ENCODE measurements at places on chromosomes 7 and 10. TPM values are rescaled to one million over a fixed set of nuclear protein-coding genes. Genes with fewer than 3 reads are reported as not detected.

The AKR1C8 gene
- not detected for total RNA-seq

The NAT16 gene
- not detected for total RNA-seq

The UNCX gene
- not detected for total RNA-seq

The SHTN1 gene
- total RNA-seq: 0.87 TPM

The PRPS1L1 gene
- not detected for total RNA-seq

DNA sequence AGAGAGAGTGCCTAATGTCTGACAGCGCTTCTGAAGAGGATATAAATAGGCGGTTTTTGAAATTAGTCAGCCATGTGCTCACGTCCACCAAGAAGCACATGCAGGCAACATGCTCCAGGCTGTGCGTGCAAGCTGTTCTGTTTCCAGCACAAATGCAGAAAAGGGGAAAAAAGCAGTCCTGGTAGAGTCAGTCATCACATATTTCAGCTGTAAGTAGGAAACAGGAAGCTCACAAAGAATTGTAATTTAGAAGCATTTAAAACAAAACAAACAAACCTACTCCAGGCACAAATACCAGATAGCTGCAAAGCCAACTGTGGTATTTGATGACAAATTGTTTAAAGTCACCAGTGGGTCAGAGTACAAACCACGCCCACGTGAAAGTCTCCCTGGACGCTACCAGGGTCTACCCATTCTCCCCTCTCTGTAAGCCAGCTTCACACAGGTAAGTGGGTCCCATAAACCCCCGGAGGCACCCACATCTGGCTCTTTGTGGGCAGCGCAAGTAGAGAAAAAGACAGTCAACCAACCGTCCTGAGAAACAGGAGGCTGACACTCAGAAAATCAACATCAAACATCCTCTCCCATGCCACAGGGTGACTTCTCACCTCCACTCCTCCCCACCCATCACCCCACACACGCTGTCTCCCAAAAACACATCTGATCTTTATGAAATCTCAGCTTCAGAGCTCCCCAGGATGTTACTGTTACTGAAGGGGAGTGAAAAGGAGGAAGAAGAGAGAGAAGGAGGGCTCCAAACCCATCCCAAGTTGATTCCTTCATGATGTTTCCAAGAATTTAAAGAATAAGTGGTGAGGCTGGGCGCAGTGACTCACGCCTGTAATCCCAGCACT, 186.4 kb downstream of the FAM107B start:
- peak; percentile 97 for DNase-seq

GRCh38 chr7:83646027-83646426, 2.9 kb downstream of the SEMA3E start:
- DNase-seq: no peak

GRCh38 chr7:74625446-74625845, 32.1 kb upstream of the GTF2I start:
- peak; percentile 52 for DNase-seq

DNA sequence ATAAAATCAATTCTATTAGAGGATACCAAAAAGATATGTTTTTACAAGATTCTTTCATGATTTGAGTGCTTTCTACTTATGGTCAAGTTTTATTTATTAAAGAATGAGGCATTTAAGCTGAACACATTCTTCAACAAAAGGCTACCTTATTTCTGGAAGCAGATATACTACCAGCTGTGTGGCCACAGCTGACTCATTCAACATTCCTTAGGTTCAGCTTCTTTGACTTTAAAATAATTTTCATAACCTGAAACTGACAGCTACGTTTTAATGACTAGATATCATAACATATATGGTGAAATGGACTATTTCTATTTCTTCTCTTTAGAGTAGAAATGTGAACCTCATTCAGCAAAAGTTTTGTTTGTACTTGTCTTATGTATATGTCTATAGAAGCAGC, 414.2 kb upstream of the SEMA3C start:
- DNase-seq: peak; percentile 67

DNA sequence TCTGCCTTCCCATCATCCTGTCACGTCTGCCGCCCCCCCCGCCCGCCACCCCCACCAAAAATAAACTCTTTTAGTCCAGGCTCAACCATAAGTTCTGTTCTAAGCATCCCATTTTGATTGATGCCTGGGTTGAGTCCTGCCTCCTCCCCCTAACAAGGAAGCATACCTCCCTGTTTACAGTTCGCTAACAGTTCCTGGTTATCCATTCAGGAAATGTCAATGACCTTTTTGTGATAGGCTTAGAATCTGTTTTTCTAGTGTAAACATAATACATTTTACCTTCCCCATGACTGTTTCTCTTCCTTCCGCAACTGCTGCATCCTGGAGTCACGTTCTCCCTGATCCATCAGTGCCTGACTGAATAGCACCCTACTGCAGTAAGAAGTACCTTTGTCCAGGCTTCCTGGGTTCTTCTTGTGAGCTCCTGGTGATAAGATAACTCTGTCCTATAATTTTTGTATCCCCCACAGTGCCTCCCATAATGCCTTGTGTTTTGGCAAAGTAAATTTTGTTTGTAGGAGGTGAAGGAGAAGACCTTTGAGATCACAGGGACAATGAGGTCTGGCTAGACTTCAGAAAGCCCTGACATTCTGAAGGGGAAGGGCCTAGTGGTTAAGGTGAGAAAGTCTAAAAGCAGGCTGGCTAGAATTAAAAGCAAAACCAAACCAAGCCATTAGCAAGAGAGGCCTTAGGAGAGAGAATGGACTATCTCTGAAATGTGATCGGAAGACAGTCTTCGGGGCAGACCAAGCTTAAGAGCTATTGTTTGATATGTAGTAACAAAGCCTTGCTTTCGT, 7.3 kb downstream of the AGFG2 start:
- peak; percentile 95 for DNase-seq

DNA sequence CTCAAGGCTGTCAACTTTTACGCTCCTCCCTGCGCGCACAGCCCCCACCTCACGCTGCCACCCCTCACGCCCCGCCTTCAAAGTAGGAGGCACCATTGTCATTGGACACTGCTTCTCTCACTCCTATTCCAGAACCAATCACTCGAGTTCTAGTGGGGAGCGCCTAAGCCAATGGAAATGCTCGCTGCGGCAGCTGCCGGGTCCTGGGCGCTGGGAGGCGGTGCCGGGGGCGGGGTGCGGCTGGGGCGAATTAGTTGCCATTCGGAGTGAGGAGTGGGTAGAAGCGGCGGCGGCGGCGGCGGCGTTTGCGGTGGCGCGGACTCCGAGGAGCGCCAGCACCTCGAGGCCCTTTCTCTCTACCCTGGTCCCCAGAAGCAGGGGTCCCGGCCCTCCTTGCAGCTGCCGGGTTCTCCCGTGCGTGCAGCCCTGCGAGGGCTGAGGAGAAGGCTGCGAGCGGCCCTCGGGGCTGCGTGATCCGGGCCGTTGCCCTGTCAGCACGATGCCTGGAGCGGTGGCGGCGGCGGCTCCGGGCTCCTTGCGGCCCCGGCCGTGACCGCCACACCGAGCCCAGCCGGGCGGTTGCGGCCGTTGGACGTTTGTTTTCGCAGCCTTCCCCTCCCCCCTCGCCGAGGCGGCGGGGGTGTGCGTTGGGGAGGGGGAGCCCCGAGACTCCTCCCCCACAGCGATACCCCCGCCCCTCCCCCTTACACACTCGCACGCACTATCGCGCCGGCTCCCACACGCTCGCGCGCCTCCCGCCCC, at the start of gene GLCCI1:
Gene GLCCI1 (plus strand): TSS at position 253 of the 762 bp plus-strand sequence. CDS start 555 bp downstream, outside the sequence.
- DNase-seq: peak; percentile 96

DNA sequence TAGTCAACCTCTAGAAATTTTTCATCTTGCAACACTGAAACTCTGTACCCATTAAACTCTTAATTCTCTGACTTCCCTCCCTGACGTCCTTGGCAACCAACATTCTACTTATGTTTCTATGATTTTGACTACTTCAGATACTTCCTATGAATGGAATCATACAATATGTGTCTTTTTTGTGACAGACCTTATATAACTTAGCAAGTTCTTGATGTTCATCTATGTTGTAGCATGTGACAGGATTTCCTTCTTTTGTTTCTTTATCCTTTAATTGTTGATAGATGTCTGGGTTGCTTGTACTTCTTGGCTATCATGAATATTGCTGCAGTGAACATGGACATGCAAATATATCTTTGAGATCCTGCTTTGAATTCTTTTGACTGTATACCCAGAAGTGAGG, 240.8 kb downstream of the ADK start:
- DNase-seq: peak; percentile 60

DNA sequence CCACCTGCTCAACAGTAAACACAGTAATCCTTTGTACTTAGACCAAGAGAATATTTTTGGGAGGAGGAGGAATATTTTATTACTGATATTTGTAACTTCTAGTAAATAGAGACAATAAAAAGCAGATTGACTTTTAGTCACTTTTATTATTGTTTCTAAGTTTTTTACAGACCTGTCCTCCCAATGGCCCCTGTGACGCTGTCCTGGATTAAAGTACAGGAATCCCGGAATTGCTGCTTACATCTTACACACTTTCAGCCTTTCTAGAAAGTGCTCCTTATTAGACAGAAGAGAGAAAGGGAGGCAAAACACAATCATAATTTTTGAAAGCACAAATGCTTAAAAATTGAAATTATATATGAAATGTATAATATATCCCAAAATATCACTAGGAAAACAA, 86.4 kb upstream of the PRKG1 start:
- DNase-seq: no peak

GRCh38 chr7:51606601-51607154, 290.1 kb upstream of the COBL start:
- no peak for DNase-seq

GRCh38 chr7:42913591-42913990, 1.7 kb upstream of the C7orf25 start:
- DNase-seq: no peak

DNA sequence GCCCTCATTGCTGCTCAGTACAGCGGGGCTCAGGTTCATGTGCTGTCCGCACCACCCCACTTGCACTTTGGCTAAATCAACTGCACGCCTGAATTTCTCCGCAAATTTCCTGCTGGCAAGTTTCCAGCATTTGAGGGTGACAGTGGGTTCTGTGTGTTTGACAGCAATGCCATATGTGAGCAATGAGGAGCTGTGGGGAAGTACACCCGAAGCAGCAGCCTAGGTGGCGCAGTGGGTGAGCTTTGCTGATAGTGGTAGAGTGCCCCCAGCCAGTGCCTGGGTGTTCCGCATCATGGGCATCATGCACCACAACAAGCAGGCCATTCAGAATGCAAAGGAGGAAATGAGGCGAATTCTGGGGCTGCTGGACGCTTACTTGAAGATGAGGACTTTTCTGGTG, 103.9 kb upstream of the POT1 start:
- no peak for DNase-seq

DNA sequence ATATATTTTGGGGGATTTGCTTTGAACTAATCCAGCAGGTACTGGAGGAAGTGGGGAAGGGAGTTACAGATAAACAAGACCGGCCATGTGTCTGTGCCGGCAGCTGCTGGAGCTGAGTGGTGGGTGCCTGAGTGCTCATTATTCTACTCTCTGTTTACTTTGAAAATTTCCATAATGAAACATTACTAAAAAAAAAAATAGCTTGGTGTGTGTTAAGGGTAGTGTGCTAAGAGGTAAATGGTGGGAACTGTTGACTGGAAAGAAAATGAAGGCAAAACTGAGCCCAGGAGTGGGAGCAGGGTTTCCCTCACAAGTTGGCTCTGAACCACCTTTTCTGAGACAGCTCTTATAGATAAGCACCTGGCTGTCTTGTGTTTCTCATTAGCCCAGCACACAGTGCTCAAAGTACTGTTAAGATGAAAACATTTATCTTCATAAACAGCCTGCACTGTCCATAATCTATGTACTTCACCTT, 50.6 kb downstream of the PARD3 start:
- DNase-seq: no peak

DNA sequence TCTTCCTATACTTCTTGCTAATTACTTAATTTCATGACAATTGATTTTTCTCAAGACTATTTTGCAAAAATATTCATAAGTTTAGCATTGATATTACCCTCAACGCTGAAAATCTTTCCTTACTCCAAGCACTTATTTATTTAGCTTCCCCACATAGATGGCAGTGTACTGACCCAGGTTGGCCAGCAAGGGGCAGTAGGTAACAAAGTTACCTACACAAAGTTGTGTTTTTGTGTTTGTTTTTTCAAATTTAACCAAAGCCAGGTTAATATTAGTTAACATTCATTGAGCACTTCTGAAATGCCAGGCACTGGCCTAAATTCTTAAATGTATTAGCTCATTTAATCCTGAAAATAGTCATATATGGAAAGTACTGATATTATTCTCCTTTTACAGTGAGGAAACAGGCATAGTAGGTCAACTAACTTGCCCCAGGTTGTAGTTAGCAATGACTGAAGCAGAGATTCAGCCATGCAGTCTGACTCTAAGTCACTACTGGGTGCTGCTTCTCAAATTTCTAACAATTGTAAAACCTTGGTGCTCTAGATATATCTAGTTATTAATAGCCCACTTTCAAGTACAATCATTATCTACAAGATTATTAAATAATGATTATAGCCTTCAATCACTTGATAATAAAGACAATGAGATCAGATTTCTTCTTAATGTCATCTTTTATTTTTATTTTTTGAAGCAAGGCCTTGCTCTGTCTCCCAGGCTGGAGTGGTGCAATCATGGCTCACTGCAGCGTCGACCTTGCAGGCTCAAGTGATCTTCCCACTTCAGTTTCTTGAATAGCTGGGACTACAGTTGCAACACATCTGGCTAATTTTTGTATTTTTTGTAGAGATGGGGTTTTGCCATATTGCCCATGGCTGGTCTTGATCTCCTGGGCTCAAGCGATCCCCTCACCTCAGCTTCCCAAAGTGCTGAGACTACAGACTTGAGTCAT, 5.8 kb upstream of the GGCT start:
- peak; percentile 69 for DNase-seq

- DNase-seq: no peak
These were observed 24.8 kb upstream of the SFMBT2 start for GRCh38 chr10:7435674-7436073.

- peak; percentile 32 for DNase-seq
These were observed 1.1 kb downstream of the BAZ1B start for GRCh38 chr7:73520673-73521635.

GRCh38 chr7:113835367-113835766, 83.4 kb downstream of the PPP1R3A start:
- no peak for DNase-seq

GRCh38 chr7:47473499-47474210, 108.3 kb downstream of the TNS3 start:
- peak; percentile 49 for DNase-seq

DNA sequence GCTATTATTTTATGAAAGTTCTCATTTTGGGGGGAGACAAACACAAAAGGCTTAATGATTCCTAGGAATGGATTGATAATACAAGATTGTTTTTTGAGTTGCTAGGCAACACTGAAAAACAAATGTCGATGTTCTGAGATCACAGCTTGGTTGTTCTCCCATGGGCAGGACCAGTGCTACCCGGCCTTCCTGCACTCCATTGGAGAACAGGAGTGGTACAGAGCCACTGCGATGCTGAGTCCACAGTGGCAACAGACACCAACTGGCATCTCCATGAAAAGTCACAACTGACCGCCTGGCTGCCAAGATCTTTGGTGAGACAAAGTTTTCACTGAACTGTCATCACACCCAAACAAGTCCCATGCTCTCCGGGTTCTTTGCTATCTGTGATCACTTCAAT, 68.9 kb upstream of the NMT2 start:
- peak; percentile 74 for DNase-seq

DNA sequence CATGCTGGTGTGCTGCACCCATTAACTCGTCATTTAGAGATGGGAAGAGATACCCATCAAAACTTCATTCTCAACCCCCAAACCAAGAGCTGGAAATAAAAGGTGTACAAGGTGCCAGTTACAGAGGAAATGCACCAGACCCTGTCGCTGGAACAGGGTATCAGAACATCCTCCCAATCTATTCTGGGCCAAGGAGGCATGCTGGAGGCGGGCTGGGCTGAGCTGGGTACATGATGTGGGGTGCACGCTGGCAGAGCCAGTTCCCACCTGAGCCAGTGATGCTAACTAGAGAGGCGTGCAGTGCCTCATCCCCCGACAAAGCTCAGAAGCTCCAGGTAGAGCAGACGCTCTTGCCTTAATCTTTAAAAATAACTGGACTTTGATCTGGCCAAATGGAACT, 70.1 kb downstream of the NPSR1 start:
- DNase-seq: no peak
